ENCODE measurements at places on chromosomes 12 and 14.

GRCh38 chr14:20460458-20461224, 593 bp downstream of the PIP4P1 start:
- peak; percentile 57 for DNase-seq

DNA sequence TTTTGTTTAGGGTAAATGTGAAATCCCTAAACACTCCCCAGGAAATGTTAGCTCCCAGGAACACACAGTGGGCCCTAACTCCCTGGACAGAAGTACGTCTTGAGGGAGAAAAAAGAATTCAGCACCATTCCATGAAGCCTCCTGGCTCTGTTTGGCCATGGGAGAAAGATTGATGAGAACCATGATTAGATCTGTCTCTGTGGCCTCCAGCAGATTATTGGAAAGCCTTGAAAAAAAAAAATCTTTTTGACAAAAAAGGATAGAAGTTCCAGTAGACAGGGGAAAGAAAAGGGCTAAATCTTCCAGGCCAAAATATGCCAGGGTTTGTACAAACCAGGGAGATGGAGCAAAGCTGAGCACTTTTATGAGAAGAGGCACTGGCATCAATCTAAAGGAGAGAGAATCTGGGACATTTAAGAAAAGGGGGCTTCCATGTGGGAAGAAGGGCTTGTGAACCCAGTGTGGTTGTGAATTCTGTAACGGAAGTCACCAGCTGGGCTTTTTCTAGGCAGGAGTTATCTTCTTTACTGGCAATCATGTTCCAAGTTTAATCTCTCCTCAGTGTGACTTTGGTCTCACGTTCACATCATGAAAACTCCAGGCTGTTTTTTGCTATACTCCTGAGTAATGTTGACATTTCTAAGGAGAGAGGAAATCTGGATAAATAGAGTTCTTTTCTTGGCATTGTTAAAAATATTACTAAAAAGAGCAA, 426.7 kb downstream of the RAD51B start:
- DNase-seq = no peak

DNA sequence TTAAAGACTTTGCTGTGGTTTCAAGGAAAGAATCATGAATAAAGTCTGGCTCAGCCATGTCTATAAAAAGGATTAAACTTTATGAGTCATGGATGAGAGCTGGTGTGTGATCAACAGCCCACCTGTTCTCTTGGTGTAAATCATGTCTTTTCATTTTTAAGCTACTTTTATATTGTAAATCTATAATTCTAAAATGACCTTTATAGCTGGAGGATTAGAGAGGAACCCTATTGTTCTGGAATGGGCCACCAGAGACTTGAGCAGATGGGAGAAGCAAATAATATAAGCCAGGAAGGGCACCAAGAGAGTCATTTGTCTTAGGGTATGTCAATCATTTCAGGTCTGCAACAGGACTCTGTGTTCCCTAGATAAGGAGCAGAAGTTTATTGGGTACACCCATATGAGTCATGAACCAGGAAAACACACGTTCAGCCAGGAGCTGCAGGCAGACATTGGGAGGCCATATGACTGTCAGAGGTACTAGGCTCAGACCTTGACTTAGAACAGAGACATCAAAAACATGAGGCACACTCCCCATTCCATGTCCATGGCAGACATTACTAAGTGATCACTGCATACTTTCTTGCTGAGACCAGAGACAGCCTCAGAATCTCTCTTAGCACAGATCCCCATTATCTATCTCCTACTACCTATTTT, 49.3 kb downstream of the NDUFA12 start:
- no peak for DNase-seq

DNA sequence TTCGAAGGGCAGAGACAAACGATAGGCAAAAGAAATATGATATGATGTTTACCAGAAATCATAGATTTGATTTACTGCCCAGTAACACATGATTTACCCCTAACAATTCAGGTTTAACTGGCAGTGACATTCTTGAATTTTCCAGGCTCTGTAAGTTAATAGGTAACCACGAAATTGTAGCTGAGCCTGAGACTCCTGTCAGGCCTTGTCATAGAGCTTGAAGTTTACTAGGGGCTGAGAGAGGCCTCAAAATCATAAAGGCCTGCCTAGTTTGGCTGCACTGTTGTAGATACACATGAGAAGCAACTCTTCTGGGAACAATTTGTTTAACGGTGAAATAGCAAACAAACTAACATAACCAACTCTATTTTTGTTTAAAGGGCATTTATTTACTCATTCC, 3.3 kb downstream of the ERP27 start:
- DNase-seq = no peak

DNA sequence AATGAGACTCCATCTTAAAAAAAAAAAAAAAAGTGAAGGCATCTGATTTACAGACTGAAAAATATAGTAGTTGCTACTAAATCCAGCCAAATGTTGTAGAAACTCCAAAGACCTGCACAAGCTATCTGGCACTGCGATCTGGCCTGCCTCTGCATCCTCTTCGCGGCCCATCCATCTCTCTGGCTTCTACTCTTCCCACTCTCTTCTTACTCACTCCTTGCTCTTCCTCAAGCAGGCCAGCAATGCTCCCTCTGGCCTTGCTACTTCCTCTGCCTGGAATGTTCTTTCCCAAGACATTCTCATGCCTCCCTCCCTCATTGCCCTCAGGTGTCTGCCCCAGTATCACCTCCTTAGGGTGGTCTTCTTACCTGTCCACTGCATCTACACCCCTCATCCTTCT, 9.7 kb upstream of the CRY1 start:
- no peak for DNase-seq

DNA sequence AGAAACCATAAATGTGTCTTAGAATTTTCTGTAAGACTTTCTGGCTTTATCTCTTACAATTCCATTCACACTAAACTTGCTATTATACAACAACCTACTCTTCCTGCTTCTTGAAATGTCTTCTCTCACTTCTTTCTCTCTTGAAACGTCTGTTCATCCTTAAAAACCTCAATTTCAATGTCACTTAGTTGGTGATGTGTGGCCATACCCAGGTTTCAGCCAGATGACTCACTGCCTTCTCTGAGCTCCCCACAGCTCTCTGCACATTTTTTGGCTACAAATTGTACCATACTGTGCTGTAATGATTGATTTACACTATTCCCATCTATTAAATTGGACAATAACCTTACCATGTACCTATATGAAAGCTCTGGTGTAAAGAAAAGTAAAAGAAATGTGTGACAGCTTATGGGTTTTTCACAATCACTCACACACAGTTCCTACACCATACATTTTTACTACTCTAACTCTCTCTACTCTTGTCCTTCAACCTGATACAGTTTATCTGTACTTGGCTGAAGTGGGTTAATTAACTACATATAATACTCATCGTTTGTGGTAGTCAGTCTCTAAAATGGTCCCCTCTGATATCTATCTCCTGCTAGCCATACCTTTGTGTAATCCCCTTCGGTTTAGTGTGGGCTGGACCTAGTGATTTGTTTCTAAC, 222.1 kb downstream of the NELL2 start:
- no peak for DNase-seq

DNA sequence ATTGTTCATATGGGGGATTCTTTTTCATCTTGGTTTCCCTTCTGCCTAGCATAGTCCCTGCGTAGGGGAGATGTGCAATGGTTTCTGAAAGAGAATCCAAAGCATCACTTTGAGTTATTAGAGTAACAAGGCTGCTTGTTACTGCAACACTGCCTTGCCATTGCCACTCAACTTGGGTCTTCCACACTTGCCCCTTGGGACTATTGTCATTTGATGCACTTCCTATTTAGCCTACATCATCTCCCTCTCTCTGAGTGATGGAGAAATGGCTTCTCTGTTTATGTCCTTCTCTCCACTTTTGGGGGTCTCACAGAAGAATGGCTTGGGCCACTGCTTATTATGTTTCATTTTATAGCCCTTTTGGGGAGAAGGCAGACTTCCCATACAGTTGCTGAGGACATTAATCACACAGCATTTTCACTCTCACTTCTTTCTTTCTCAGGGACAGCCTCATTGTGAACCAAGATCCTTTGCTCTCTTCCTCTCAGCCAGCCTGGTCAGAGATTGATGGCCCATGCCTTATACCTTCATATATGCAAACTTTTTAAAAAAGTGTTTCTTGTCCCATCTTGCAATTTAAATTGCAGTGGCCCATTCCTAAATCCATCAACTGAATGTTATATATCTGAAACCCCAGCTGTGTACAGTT, 50.8 kb upstream of the POC1B start:
- no peak for DNase-seq

DNA sequence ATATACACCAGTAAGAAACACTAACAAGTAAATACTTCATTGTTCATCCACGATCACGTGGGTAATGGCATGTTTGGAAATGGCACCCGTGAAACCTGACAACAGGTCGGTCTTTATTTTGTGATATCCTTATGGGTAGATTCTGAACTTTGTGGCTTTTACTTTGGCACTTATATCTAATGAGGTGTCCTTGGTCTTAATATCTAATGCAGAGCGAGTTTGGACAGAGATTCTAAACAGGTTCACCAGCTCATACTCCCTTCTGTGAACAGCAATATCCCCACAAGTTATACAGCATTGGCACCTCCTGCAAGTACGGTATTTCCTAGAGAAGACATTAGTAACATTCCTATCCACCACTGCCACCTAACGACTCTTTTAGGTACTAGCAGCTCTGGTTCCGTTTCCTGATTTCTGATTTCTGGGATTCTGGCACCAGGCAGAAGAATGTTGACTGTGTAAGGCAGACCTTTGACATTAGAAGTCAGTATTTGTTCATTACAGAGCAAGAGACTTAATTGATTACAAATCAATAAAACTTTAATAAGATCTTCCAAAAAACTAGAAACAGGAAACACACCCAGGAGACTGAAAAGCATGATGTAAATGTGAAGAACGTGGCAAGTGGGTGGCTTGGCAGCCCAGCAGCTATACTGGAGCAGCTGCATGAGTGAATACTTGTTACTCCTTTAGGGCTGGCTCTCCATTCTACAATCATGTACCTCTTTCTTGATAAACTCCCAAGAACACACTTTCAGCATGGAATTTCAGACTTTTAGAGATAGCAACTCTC, 2.5 kb downstream of the ANG start:
- DNase-seq = peak; percentile 70

- no peak for DNase-seq
Observed at GRCh38 chr12:76571256-76571655, 11.7 kb upstream of the OSBPL8 start.
